Right atrium auricular region (tissue), 2 donors: ENCODE measurements at places on chromosomes 2 and 18.

DNA sequence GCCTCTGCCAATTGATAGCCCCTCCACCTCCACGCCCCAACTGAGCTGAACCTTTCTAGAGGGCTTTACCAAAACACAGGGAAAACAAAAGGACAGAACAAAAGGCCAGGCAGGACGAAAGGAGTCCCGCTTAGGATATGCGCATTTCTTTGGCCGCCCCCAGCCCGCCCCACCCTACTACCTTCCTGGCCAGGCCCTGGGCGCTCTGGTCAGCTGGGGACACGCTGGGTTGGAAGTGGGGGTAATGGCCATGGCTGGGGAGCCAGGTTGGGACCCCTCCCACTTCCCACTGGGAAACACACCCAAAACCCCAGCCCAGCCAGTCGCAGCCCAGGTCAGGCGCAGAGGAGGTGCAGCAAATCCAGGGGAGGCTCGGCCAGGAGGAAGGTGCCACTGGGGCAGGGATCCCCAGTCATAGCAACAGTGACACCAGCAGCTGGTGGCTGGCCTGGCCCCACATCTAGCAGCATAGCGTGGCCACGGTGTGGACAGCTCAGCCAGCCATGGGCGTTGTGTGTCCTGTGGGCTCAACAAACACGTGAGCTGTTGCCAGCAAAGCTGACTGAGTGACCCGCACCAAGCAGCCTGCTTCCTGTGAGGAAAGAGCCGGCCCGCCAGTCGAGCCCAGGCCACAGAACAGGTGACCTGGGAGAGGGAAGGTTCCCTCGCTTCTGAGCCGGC, 24.6 kb upstream of the B3GNT7 start:
- DNase-seq: no peak

DNA sequence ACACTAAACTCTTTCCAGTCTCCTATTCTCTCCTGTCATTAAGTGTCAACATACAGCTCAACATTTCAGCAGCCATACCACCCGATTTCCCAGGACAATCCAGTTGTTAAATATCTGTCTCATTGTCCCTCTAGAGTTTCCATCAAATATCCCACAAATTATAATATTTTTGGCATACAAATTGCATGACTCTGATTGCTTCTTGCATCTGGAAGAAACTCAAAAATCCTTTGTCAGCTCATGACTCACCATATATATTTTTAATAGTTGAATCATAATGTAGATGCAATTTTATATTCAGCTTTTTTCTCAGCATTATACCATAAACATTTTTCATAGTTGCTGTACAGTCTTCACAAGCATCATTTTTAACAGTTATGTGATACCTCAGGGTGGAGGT, 7.2 kb downstream of the SLC30A3 start:
- DNase-seq: no peak

GRCh38 chr2:68225119-68225632, 27.2 kb downstream of the PPP3R1 start:
- DNase-seq: no peak

- no peak for DNase-seq
Measured at GRCh38 chr2:172248785-172249187, 146.1 kb upstream of the DLX2 start.
